AG04450 (cell line): ENCODE measurements at places on chromosomes 12 and 14. TPM values are rescaled to one million over a fixed set of nuclear protein-coding genes. Genes with fewer than 3 reads are reported as not detected.

DNA sequence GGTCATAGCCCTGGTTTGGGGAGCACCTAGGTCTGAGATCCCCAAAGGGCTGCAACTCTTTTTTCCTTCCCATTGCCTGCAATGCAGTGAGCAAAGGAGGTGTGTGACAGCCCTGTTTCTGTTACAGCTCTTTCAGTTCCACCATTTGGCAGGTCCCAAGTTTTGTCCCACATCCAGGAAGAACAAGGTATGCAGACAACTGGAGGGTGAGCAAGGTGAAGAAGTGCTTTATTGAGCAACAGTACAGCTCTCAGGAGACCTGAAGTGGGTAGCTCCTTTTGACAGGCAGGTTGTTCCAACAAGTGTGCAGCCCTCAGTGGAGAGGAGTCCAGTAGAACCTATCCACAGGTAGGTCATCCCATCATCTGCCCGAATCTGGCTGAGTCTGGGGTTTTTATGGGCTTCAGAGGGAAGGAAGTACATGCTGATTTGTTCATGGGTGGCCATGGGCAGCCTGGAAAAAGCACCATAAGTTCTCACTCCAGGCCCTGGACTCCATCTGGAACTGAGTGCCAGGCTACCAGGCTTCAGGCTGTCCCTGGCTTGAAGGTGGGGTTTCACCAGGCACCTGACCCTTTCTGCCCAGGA lies 62.8 kb upstream of the NAV3 start:
- no peak for DNase-seq

DNA sequence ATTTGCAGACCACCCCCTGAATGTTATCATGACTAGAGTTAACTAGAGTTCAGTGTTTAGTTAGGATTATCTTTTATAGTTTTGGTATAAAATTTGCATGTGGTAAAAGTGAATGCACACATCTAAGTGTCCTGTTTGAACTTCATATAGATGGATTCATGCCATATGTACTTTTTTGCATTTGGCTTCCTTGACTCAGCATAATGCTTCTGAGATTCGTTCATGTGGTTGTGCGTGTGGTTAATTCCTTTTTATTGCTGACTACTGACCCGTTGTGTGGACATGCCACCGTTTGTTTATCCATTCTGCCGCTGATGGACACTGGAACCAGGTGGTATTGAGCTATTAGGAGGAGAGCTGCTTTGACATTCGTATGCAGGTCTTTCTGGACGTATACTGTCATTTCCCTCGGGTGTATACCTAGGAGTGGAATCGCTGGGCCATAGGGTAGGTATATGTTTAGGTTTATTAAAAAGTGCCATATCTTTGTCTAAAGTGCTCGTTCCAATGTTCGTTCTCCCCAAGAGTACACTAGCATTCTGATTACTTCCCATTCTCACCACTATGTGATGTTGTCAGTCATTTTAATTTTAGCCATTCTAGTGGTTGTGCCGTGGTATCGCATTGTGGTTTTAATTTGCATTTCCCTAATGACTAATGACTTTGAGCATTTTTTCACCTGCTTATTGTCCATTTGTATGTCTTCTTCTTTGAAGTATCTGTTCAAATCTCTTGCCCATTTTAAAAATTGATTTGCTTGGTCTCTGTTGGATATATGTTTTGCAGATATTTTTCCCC lies 37.7 kb downstream of the RIN3 start:
- DNase-seq = no peak

GRCh38 chr14:33019346-33019745 lies 80.7 kb downstream of the NPAS3 start:
- DNase-seq = no peak

DNA sequence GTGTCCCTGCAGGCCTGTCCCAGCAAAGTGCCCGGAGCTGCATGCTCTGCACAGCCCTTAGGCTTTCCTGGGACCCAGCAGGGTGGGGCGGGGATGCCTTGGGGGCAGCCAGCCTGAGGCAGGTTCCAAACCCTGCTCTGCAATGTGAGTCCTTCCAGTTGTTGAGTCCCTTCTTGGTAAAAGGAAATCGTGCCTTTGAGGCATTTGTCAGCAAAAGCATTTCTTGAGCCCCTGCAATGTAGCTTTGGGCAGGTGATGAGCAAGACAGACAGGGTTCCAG lies 38.1 kb upstream of the TRAF3 start:
- no peak for DNase-seq

The MYH6 gene
- polyA plus RNA-seq = not detected in 2 replicates
